Stimulated activated CD8-positive, alpha-beta memory T cell treated with anti-CD3 and anti-CD28 coated beads, Interleukin-4, amount 100 ng/mL, for 4 hours (primary cell): ENCODE measurements at places on chromosomes 3 and 15.

GRCh38 chr3:69806735-69807438 lies 67.6 kb downstream of the MITF start:
- no peak for DNase-seq

- no peak for DNase-seq
Observed at GRCh38 chr3:118802325-118803095, 232.1 kb downstream of the IGSF11 start.

DNA sequence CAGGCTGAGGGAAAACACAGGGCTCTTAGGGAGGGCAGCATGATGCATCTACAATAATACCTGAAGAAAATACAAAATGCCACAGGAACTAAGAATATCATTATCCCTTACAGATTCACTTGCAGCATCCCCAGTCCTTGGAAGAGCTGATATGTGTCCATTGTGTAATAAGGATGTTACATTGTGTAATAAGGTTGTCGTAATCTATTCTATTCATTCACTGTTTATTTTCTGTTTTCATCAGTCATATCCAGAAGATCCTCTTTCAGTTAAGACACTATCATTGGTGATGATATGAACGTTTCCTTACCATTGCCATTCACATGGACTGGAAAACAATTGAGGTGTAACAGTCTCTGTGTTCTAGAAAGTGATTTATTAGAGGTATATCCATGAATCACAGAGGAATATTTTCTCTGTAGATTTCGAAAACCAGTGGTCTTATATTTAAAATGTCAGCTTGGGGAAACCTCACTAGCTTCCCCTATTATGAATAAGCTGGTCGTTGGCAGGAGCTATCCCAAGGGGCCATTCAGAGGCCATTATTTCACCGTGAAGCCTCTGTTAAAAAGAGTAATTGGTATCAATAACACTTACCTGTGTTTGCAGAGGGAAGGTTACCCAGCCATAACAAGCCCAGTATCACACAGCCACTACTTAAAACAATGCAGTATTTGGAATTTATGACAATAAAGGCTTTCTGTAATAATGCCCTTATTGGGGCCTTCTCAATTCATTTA lies 241.1 kb downstream of the ZNF385D start:
- no peak for DNase-seq

- no peak for DNase-seq
Observed at GRCh38 chr3:81643721-81644120, 117.7 kb downstream of the GBE1 start.

DNA sequence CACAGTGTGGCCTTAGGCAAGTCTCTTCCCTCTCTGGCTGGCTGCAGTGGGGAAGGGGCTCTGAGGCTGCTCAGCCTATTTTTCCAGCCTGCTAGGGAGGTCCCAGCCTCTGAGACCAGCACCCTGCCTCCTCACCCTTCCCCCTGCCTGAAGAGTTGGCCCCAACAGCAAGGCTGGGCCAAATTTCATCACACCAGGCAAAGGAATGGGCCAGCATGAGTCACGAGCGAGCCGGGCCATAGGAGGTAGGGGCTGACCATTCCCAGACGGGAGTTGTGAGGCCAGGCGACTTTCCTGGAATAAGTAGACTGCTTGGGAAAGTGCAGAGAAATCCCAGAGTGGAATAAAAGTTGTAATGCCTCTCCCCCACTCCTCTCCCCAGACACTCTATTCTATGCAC lies 5.7 kb upstream of the FBLN2 start:
- DNase-seq, result no peak

GRCh38 chr15:67340630-67341029 lies 86.0 kb downstream of the IQCH start:
- no peak for DNase-seq

- no peak for DNase-seq
Observed at GRCh38 chr3:130276203-130276803, 69.2 kb upstream of the COL6A5 start.

DNA sequence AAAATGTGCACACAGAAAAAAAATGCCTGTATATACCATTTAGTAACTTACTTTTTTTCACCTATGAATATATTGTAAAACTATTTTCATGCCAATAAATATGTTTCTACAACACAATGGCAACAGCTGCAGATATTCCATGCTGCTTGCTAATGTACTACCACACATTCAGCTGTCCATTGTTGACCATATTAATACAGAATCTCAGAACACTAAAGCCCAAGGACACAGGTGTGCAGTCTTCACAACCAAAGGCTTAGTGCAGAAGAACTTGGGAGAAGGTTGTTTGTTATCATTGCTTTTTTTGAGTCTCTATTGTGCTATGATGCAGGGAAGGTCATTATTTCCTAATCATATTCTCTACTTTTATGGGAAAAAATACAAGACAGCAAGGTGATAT lies 79.6 kb downstream of the DIPK2A start:
- DNase-seq, result no peak

- no peak for DNase-seq
Observed at GRCh38 chr15:58562135-58562534, 130.3 kb downstream of the LIPC start.

GRCh38 chr3:189641776-189642175 lies 10.6 kb downstream of the TP63 start:
- no peak for DNase-seq

DNA sequence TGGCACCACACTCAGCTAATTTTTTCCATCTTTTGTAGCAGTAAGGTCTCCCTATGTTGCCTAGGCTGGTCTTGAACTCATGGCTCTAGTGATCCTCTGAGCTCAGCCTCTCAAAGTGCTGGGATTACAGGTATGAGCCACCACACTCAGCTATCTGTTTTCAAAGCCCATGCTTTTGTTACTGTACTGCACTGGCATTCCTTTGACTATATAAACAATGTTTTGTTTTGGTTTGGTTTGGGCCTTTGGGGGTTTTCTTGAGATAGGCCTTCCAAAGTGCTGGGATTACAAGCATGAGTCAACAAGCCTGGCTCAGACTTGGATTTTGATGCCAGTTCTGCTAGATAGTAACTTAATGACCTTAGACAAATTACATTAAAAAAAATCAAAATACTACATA lies 89.7 kb upstream of the GK5 start:
- no peak for DNase-seq

GRCh38 chr15:29312387-29312786 lies 42.8 kb upstream of the NSMCE3 start:
- DNase-seq, result no peak

- no peak for DNase-seq
Observed at GRCh38 chr3:194773216-194773615, 87.5 kb downstream of the FAM43A start.

DNA sequence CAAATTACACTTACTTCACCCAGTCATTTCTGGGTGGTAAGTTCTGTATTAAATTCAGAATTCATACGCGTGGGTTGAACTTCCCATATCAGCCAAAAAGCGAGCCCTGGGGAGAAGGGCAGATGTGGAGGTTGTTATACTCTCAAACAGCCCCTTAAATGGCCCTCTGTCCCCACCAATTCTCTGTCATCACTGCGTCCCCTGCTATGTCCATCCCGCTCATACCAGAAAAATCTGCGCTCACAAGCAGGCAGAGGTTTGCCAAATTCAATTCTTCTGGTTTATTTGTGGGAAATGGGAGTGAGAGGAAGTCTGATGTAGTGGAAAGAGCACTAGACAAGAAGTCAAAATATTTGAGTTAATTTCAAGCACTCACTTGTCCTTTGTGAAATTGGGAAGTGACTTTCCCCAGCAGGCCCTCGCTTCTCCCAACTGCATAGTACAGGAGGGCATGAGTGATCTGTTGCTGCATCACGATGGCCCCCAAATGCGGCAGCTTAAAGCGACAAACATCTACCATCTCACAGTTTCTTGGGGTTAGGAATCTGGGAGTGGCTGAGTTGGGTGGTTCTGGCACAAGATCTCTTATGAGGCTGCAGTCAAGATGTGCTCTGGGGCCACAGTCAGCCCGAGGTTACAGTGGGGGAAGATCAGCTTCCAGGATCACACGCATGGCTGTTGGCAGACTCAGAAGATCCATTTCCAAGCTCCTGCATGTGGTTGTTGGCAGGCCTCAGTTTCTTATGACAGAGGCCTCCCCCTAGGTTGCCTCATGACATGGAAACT lies 67.7 kb downstream of the CPN2 start:
- no peak for DNase-seq

- DNase-seq, result no peak
Observed at GRCh38 chr15:86634146-86634545, 554.5 kb downstream of the AGBL1 start.

DNA sequence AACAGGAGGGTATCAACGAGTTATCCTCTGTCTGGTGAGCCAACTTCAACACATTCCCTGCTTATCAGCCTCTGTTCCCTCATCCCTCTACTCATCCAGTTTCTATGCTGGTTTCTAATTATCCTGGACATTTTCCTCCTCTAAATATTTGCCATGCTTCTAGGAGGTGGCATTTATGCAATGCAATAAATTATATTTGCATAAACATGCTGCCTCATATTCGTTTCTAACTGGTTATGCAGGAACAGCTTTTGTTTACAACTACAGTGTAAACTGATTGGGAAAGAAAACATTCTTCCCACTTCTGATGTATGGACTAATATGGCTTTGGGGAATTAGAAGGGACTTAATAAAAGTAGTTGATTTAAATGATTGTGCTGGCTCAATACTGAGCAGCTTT lies 122.3 kb downstream of the TFG start:
- DNase-seq, result no peak

- no peak for DNase-seq
Observed at GRCh38 chr3:194985031-194985578, 285.9 kb downstream of the XXYLT1 start.
